ENCODE measurements at places on chromosomes 12 and 14.
A peak's percentile ranks its signal among the peaks of the same experiment; 100 is the strongest.

DNA sequence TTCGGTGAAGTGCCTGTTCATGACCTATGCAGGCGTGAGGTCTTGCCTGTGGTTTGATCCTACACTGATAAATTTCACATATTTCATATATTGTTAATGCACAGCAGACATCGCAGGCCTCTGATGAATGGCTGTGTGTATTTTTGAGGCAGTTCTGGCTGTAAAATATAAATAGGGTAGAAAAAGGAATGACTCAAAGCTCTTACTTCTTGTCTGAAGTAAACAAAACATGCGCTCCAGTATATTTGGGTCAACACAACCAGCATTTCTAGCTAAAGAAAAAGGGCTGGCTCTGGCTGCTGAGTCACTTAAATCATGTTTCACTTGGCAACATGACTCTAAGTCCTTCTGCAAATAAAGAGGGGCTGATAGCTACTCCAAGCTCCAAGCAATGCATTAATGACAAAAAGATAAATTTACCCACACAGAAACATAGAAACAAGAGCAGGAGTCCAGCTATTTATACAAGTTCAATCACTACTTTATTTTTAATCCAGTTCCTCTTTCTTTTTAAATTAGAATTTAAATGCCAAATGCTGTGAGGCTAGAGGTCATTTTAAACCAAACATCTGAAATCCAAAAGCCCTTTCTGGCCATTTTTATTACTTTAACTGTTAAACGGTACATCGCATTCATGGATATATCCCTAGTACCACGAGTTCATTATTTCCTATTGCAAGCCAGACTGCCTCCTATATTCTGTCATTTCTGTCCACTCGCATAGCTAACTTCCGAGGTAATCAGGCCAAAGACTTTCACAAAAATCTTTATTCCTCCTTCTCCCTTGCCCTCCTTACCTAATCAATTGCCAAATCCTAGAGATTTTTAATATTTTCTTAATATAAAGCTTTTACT, 54.3 kb upstream of the TMCC3 start:
- DNase-seq: no peak

- DNase-seq: no peak
These were observed 65.1 kb upstream of the SRSF5 start for GRCh38 chr14:69701857-69702256.

GRCh38 chr12:104577581-104577981, 120.8 kb downstream of the CHST11 start:
- DNase-seq: no peak

GRCh38 chr12:76237086-76237701, 111.0 kb downstream of the BBS10 start:
- DNase-seq: no peak

DNA sequence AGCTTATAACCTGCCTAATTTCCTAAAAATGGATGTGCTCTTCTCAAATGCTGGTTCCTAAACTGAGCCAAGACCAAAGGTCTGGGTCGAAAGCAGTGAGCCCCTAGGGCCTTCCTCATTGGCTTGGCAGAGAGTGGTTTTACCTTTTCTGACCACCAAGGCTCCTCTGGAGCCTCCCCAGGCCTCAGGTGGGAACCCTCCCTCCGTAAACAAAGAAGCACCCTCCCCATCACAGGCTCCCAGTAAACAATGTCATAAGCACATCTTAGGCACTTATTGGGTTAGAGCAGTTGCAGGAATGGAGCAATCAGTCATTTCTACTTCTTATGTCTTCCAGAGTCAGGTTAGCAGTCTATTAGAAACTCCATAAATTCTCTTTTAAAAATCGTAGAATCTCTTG, 6.0 kb downstream of the CHPT1 start:
- DNase-seq: no peak

DNA sequence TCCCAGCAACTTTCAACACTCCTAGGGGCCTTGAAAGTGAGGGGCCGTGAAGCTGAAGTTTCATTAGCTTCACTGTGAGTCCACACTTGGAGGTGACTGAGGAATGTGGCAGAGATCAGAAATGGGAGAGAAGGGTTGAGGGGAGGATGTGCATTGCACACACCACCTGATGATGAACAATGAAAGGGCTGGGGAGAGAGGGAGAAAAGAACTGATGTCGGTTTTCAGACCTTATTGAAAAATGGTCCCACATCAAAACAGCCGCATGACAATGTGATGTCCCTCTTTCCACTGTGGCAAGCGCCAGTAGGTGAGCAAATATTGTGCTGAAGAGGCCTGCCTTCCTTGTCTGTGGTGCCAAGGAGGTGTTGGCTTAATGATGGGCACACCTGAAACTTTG, 32.3 kb upstream of the ATP23 start:
- no peak for DNase-seq

DNA sequence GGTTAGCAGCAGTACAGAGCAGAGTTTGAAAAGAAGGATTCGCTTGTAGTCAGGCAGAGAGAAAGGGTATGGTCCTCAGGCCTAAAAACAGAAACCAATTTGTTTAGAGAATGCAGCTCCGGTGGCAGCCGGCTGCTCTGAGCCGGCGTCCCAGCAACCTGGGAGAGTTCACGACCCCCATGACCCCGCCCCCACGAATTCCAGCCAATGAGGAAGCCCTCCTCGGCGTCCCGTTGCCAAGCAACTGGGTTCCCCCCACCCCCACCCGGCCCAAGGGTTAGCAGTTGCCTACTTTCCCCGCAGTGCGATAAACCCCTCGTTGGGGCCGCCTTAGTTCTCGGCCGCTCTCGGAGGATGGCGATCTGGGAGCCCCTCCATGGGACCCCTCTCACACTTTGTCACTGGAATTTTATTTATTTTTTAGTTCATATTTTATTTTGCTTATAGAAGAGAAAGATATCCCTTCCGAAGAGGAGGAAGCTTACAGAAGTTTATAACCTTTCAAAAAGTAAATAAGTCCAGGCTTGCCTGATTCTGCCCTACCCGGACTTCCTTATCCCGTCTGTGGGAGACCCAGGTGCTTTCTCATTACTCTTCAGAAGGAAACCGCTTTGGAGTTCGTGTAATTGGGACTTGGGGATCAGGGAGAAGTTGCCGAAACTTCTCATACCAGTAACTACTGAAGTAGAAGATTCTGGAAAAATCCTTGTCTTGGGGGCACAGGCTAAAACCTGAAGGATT, at the start of gene CCDC60:
TSS of gene CCDC60 (plus strand) at position 300 of the 741 bp plus-strand sequence. CDS start 448 bp downstream, outside the sequence.
- peak; percentile 21 for DNase-seq

- no peak for DNase-seq
These were observed 120.7 kb downstream of the ADGRD1 start for GRCh38 chr12:131074221-131075083.

DNA sequence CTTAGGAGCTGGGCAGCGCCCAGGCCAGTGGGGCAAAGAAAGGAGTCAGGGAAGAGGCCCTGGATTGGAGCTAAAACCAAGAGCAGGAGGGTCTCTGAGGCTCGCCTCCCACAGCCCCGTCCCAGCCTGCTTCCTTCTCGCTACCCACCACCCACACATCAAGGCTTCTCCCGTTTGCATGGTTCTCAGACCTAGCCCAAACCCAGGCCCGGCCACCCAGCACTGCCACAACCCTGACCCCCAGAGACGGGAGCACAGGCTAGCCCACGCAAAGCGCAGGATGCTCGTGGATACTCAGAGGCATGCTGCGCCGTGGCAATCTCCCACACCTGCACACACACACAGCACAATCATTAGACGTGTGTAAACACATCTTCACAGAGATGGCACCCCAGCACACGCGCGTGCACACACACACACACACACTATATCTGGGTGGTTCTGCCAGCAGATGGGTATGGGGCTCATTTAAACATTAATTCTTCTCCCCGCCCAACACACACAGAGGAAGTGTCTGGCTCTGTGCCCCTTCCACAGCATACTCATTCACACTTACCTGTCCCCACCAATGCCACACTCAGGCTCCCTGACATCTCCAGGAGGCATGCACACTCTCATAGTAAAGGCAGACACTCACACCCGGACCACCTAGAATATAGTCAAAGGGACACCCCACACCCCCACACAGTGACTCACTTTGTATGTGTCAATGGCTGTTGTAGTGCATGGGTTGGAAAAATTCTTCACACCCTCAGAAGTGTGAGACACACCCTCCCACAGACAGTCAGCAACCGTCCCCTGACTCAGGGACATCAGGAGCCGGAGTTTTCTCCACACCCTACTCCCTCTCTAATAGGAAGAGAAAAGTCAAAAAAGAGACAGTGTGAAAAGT, 1.1 kb downstream of the CARMIL3 start:
- DNase-seq: no peak

DNA sequence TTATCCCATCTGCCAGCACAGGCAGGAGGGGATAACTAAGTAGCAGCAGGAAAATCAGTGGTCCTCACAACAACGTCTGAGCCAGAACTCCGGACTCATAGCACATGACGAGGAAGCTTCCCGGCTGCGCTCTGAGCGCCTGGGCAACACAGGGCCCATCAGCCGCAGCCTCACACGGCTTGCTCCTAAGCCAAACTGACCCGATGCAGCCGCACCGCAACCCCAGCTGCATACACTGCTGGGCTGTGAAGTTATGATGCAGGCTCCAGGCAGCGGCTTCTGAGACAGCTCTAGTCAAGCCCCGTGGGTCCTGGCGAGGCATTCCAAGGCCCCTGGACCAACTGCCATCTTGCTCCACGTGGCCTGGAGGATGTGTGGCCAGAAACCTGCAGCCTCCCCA, 28.1 kb downstream of the ZFYVE21 start:
- no peak for DNase-seq

DNA sequence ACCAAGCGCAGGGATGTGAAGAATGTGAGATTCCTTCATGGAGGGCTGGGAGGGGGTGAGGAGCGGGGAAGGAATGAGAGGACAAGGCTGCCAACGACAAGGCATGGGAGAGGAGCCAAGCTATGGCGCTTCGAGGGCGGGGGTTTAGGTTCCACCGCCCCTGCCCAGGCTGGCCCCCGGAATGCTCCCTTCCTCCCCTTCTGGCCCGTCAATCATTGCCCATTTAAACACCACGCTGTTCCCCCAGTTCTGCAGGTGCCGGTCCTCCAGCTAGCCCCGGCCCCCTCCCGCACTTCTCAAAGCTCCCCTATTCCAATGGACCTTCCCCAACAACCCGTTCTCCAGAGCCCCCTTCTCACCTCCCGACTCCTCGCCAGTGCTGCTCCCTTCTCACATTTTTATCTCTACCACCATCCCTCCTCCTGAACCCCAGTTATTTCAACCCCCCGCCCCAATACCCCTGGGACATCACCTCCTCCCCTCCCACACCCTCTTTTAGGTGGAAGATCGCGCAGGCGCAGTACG, 428 bp downstream of the RNF41 start:
- DNase-seq: peak; percentile 57

GRCh38 chr12:108271951-108272872, 66.9 kb downstream of the CMKLR1 start:
- DNase-seq: peak; percentile 99

DNA sequence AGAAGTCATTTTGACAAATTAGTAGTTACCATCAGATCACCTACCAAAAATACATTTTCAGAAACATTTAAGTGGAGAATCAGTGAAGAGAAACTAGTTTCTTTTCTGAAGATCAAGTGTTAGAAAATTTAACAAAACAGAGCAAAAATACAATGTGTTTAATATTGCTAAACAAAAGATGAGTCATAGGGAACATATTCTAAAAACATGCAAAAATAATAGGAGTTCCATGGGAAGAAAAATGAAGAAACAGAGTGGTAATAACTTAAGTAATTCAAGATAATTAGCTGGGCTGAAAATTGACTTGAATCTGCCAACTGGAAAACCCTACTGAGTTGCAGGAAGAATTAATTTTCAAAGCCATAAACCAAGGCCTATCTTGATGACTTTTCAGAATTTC, 111.5 kb upstream of the KITLG start:
- DNase-seq: no peak

GRCh38 chr14:81433378-81433777, 33.3 kb upstream of the STON2 start:
- DNase-seq: no peak

GRCh38 chr14:33207467-33208017, 268.9 kb downstream of the NPAS3 start:
- DNase-seq: no peak

- no peak for DNase-seq
These were observed 4.6 kb downstream of the FOXJ2 start for GRCh38 chr12:8037046-8037663.

DNA sequence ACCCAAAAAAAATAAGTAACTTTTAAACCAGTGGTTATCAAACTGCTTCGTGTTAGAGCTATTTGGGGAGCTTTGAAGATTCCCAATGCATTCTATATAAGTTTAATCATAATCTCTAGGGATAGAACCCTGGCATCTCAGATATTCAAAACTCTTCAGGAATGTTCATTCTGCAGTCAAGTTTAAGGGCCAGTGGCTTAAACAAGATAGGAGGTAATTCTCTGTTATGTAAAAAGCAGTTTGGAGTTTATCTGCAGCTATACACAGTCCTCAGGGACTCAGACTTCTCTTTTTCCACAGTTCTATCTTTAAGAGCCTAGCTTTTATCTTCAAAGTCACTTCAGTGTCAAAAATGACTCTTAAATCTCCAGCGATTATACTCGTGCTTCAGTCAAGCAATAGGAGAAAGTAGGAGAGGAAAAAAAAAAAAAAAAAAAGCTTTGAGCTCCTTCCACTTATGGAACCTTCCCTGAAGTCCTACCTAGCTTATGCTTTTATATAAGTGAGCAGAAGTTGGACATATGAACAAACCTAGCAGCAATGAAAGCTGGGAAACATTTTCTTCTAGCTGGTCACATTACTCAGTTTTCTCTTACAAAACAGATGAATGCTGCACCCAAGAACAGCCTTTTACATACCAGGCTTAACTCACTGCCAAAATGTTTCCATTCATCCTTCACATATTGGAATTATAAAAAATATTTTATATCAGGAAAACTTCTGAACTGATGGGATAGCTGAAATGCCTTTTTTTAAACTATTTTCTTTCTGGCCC, 302.8 kb downstream of the FSCB start:
- DNase-seq: no peak

DNA sequence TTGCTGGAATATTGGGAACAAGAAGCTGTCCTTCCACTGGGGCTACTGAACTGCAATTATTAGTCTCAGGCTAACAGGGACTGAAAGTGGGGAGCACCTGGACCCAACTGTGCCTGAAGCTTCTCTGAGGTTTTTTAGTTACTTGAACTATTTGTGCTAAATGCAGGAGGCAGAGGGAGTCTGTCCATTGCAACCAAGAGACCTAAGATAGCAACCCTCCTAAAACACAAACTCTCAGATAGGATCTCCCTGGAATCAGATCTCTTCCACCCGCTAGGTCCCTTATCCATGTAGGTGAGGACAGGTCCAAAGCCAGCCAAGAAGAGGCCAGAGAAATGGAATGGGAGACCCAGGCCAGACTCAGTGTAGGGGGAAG, 58.1 kb downstream of the NCOR2 start:
- no peak for DNase-seq

- DNase-seq: peak; percentile 87
These were observed 9.4 kb downstream of the LHX5 start for GRCh38 chr12:113462117-113462774.
